ENCODE measurements at places on chromosomes 1 and 21. TPM values are rescaled to one million over a fixed set of nuclear protein-coding genes. Genes with fewer than 3 reads are reported as not detected.

GRCh38 chr1:109762039-109762585 is 1.6 kb downstream of the EPS8L3 start:
- no peaks in the 10 kb centered on the region for H3K4me1 ChIP-seq
- DNase-seq, result no peak
- H3K36me3 ChIP-seq, result no peaks in the 10 kb centered on the region
- no peaks in the 10 kb centered on the region for H3K27me3 ChIP-seq
- no peak overlapping the region for H3K4me3 ChIP-seq
- no peak overlapping the region for H3K27ac ChIP-seq

GRCh38 chr1:158646465-158646864 is 40.0 kb downstream of the SPTA1 start:
- DNase-seq, result no peak
- no peaks in the 10 kb centered on the region for H3K4me1 ChIP-seq
- no peaks in the 10 kb centered on the region for H3K36me3 ChIP-seq
- H3K27me3 ChIP-seq, result no peaks in the 10 kb centered on the region

- H3K4me1 ChIP-seq, result no peaks in the 10 kb centered on the region
- H3K27ac ChIP-seq, result no peak overlapping the region
- H3K27me3 ChIP-seq, result no peaks in the 10 kb centered on the region
- no peak overlapping the region for H3K4me3 ChIP-seq
These were observed 90.0 kb upstream of the KCND3 start for GRCh38 chr1:112079446-112079845.

Gene NTMT2
- not detected for total RNA-seq

Gene AVPR1B
- total RNA-seq, result 0.43 TPM

Gene ATP1A4
- total RNA-seq, result not detected

Gene CENPL
- 0.83 TPM for total RNA-seq

Gene KDF1
- 8.0 TPM for total RNA-seq
